Mesenchymal stem cell (in vitro differentiated cells and primary cell): ENCODE measurements at places on chromosomes 3 and 15.

GRCh38 chr3:128884992-128885391 is 5.6 kb downstream of the ACAD9 start:
- H3K27ac ChIP-seq = no peak overlapping the region
- peaks cover 63% of the 10 kb centered on the region for H3K36me3 ChIP-seq
- DNase-seq = no peak
- no peaks in the 10 kb centered on the region for H3K27me3 ChIP-seq
- H3K4me3 ChIP-seq = no peak overlapping the region

- H3K4me3 ChIP-seq = no peak overlapping the region
- no peak for DNase-seq
- no peaks in the 10 kb centered on the region for H3K27me3 ChIP-seq
Measured at GRCh38 chr3:144868506-144868905, 896.9 kb downstream of the DIPK2A start.

DNA sequence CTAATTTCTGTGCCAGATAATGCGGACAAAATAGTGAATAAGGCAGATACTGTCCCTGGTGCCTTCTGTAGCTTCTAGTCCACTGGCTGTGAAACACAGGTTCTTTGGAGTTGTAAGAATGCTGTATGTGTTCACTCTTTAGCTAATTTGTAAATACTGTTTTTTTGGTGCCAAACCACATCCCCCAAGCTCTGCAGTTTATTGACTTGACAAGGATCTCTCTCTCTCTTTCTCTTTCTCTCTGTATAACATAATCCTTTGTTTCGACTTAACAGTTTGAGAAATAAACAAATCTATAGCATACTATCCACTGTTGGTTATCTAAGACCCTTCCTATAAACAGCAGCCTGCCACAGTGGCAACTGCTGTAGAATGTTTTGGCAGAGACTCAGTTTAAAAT is 7.6 kb downstream of the SMAD3 start:
- no peak overlapping the region for H3K27ac ChIP-seq
- no peaks in the 10 kb centered on the region for H3K27me3 ChIP-seq
- peaks cover 38% of the 10 kb centered on the region for H3K36me3 ChIP-seq

GRCh38 chr3:155492841-155493240 is 199.4 kb upstream of the STRIT1 start:
- no peak overlapping the region for H3K4me3 ChIP-seq
- H3K36me3 ChIP-seq = no peaks in the 10 kb centered on the region
- H3K4me1 ChIP-seq = no peaks in the 10 kb centered on the region
- H3K27me3 ChIP-seq = no peaks in the 10 kb centered on the region
- DNase-seq = no peak

- no peak overlapping the region for H3K4me3 ChIP-seq
- H3K4me1 ChIP-seq = peaks cover 3% of the 10 kb centered on the region
- no peaks in the 10 kb centered on the region for H3K36me3 ChIP-seq
- H3K27me3 ChIP-seq = no peaks in the 10 kb centered on the region
Measured at GRCh38 chr15:57309856-57310760, 66.2 kb upstream of the CGNL1 start.

GRCh38 chr3:40751666-40752065 is 226.9 kb downstream of the ZNF621 start:
- H3K27me3 ChIP-seq = peaks cover 9% of the 10 kb centered on the region
- DNase-seq = no peak
- H3K36me3 ChIP-seq = no peaks in the 10 kb centered on the region
- H3K27ac ChIP-seq = no peak overlapping the region
- H3K4me3 ChIP-seq = no peak overlapping the region

GRCh38 chr15:75082689-75083088 is 59.3 kb downstream of the PPCDC start:
- H3K27me3 ChIP-seq = no peaks in the 10 kb centered on the region
- H3K27ac ChIP-seq = no peak overlapping the region
- H3K4me3 ChIP-seq = no peak overlapping the region
- H3K36me3 ChIP-seq = no peaks in the 10 kb centered on the region
- DNase-seq = no peak
- no peaks in the 10 kb centered on the region for H3K4me1 ChIP-seq
